CD4-positive, alpha-beta T cell treated with Interleukin-6 for 4 hours (primary cell): ENCODE measurements at places on chromosomes 2 and 18.

- DNase-seq, result no peak
These were observed 37.1 kb downstream of the ANKRD44 start for GRCh38 chr2:197273485-197273884.

- DNase-seq, result no peak
These were observed 99.7 kb upstream of the CAVIN2 start for GRCh38 chr2:191946471-191947182.

DNA sequence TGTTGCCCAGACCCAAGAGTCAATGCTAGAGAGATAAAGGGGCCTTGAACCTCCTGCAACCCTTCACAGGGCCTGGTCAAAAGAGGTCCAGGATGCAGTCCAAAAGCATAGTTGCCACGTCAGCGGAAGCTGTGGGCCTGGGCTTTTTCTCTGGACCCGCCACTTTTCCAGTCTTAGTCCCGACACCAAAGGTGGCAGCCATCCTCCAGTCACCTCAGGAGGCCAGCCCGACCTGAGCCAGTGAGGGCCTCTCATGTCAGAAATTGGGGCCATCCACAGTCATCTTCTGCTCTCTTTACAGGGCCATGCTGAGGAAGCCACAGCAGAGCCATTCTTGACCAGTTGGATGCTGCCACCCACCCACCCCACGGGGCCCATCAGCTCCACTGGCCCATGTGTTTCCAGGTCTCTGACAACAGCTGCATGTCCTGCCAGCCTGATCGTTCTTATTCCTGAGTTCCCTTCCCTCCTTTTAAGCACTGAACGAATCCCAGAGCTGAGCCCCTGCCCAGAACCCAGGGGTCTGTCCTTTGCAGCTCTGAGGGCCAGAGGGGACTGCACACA is 34.1 kb upstream of the KLHL29 start:
- DNase-seq, result no peak

DNA sequence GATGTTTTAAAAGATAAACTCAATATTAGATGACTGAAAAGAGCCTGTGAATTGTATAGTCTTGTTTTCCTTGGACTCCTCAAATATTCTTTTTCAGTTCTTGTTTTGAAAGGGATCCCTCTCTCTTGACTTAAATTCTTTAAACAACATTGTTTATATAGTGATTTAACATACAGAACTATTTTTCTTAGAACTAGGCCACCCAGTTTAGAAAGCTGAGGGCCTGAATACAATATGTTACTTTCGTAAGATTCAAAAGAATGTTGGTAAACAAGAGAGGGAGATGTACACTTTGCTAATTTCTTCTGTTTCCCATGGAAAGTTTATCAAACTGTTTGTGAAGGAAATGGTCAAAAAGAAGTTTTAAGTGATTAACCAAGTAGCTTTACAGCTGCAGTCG is 5.5 kb upstream of the TSPYL6 start:
- no peak for DNase-seq

DNA sequence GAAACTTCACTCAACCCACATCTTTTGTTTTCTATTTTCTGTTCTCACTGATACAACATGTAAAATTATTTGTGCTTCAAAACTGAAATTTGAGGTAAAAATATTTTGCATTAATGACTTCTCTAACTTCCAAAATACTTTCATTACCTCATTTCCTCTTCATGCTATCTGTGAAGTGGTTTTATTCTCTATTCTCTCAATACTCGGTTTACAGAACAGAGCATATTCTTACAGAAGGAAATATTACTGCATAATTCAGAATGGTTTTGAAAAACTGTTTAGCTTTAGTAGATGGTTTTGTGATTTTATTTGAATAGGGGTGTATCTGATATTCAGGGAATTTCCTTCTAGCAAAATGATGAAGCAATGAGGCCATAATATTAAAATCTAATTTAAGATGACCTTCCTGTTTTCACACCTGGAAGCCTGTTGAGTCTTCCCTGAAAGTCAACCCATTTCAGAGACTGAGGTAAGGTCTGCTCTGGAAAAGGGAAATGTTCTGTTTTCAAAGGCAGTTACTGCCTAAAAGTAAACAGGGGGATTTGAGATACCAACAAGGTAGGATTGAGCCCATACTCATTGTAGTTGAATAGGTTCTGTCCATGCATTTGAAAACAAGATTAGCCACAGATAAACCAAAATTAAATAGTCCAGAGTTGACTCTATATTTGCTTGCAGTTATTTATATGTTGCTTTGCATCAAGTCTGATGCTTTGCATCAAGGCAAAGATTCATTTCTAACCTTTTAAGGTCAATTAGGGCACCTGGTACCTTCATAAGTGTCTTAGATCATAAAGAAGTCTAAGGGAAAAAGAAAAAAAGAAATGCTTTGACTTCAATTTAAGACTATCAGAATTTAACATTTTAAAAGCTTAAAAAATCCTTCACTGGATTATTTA is 50.8 kb upstream of the PEX13 start:
- no peak for DNase-seq

DNA sequence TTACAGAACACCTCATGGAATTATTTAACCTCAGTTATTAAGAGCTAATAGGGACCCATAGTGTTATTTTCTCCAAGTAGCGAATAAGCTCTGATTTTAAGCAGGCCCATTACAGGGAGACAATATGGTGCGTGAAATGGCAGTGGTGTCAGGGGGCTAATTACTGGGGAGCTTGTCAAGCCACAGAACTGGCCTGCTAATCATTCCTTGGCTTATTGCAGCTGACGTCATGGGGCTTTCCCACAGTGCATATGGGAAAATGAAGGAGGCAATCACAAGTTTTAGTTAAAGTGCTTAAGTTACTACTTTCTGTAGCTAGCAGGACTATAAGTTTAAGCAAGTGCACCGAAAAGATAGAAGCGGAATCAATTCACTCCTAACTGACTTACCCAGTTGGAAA is 262.5 kb downstream of the TGIF1 start:
- no peak for DNase-seq

DNA sequence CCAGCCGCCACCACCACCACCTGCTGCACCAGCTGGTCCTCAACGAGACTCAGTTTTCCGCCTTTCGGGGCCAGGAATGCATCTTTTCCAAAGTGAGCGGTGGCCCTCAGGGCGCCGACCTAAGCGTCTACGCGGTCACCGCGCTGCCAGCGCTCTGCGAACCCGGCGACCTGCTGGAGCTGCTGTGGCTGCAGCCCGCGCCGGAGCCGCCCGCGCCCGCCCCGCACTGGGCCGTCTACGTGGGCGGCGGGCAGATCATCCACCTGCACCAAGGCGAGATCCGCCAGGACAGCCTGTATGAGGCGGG is 1.6 kb downstream of the LRATD1 start:
- no peak for DNase-seq

DNA sequence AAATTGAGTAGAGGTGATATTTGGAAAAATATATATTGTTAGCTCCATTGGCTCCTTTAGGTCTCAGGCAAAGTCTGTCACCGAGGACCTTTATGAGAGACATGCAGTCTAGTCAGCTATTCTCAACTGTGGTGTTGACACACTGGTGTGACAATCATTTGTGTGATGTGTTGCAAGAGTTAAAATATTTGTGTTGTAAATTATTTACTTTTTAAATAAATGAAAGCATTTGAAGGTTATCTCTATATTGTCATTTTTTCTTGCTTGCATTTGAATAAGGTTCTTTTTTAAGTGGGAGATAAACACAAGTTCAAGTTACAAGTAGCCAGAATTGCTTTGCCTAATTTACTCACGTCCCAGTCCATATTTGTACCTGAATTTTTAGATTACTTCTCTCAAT is 4.3 kb downstream of the REL start:
- DNase-seq, result no peak

GRCh38 chr18:48566589-48566988 is 27.8 kb downstream of the CTIF start:
- no peak for DNase-seq

GRCh38 chr2:216179015-216179414 is 69.9 kb downstream of the XRCC5 start:
- DNase-seq, result no peak

GRCh38 chr2:96336873-96337272 is 1.3 kb downstream of the NCAPH start:
- DNase-seq, result no peak

- no peak for DNase-seq
These were observed 236.9 kb downstream of the PTPRM start for GRCh38 chr18:7803956-7804469.

DNA sequence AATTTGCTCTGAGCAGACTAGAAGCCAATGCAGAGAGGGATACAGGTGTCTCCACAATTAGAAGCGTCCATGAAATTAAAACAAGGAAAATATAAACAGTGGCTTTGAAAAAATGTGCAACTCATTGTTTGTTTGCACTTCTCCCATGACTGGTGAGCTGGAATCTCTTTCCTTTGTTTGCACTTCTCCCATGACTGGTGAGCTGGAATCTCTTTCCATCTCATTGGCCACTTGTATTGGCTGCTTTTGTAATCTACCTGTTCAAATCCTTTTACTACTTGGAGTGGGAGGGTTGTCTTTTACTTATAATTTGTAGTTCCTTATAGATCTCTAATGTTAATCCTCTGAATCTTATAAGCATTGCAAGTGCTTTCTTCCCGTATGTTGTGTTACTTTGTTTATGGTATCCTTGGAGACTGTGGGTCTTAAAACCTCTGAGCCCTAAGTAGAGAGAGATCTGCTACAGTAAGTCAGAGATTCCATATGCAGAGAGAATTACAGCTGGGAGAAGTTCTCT is 94.1 kb downstream of the RTN4 start:
- DNase-seq, result no peak

DNA sequence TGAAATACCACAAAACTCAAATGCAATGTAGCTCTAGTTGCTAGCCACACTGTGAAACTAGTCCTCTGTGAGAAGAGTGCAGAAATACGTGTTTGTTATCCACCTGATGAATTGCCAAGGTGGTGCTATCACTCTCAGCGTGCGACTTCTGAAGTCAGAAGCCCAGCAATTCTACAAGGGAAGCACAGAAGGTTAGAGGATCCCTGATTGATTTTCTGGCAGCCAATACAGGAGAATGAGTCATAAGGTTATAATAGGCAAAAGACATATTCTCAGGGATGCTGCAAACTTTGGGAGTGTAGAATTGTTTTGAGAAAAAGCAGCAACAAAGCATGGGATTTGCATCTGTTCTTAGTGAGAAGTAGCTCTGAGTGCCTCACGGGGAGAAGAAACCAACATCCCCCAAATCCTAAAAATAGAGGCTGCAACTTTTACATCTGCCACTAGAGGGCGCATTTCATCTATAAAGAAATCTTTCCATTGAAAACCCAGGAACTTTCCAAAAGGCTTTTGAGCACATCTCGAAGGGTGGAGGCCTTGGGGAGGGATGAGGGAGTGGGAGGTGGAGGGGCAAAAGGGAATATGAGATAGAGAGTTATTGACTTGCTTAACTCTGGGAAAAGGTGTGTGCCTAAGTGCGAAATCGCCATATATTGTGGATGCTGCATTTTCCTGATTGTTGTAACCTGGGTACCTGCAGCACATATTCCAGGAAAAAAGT is 78.0 kb downstream of the TMEM182 start:
- peak; percentile 36 for DNase-seq

- no peak for DNase-seq
These were observed 27.5 kb upstream of the MSGN1 start for GRCh38 chr2:17788773-17789172.

DNA sequence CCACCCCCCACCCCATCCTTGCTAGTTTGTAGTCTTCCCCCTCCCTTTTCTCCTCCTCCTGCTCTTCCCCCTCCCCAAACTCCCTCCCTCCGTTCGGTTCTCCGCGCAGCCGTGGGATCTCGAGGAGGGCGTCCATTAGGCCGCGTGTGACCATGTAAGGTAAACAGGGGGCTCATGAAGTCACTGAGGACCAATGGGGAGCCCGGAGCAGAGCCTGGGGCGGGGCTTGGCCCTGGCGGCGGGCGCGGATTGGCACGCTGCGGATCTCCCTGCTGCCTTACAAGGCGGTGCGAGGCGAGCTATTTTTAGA is 246 bp upstream of the KLF7 start:
- peak; percentile 96 for DNase-seq

- DNase-seq, result no peak
These were observed 259.2 kb downstream of the TGIF1 start for GRCh38 chr18:3709205-3709604.

GRCh38 chr2:238114851-238115660 is 14.9 kb downstream of the ESPNL start:
- no peak for DNase-seq

GRCh38 chr2:230203110-230203676 is 16.6 kb downstream of the SP110 start:
- no peak for DNase-seq

- DNase-seq, result no peak
These were observed 16.3 kb upstream of the GPR39 start for GRCh38 chr2:132400169-132400900.
